Left kidney (tissue), 8 donors: ENCODE measurements at places on chromosomes 6 and 20. TPM values are rescaled to one million over a fixed set of nuclear protein-coding genes. Genes with fewer than 3 reads are reported as not detected.

DNA sequence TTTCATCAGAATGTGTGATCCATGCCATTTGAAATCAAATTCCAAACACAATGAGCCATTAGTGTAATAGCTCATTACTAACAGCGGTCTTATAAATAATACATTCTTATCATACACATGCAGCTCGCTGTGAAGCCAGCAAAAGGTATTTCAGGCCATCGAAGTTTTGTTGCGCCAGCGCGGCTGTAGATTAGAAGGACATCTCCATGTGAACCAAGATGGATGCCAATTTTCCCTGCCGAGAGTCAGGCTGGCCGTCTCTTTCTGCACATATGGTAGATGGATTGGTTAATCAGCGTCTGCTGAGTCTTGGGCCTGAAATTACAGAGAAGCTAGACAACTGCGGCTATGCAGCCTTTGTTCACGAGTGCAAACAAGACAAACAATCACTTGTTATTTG lies 44.1 kb downstream of the CFAP61 start:
- no peak for DNase-seq

DNA sequence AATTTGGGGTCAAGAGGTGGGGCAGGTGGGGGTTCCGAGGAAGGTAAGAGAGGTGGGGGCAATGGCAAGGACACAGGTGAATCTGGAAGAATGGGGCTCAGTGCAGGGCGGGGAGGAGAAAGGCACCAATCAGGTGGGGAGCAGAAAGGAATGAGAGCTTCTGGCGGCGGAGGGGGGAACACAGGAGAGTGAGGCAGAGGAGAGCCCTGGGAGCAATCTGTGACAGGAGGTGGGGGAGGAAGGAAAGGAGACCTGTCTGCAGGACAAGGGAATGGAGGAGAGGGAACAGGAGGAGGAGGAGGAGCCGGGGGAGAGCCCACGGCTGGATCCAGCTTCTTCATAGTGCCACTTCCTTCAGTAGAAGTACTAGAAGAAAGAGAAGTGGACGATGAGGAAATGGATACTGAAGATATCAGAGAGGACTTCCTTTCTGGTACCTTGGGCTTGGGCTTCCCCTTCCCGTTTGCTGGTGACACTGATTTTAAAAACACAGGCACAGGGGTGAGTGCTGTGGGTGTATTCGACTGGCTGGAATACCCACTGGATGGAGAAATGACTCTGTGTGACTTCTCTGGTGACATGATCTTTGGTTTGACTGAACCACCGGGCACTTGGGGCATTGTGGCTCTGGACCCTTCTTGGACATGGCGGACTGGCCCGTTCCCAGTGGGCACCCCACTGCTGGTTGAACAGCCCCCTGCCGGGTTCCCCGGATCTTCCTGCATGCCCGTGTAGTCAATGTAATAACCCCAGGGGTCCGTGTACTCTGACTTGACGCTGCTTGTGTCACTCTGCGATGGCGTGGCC lies 27.4 kb downstream of the HEBP2 start:
- DNase-seq: no peak

GRCh38 chr6:137903933-137904821 lies 37.1 kb downstream of the TNFAIP3 start:
- no peak for DNase-seq

DNA sequence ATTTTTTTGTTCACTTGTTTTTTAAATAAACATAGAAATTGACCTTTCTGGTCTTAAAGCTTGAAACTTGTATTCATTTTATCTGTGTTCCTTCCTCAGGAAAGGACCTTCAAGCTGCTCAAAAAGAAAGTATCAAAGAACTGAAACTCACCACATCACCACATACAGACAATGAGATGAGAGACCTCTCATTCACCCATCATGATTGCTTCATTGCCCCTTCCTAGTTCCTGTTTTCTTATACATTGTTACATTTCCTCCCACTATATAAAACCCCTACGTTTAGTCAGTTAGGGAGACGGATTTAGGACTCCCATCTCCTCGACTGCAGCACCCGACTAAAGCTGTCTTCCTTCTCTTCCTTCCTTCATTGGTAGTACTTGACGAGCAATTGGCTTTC lies 180.5 kb upstream of the OPRM1 start:
- no peak for DNase-seq

DNA sequence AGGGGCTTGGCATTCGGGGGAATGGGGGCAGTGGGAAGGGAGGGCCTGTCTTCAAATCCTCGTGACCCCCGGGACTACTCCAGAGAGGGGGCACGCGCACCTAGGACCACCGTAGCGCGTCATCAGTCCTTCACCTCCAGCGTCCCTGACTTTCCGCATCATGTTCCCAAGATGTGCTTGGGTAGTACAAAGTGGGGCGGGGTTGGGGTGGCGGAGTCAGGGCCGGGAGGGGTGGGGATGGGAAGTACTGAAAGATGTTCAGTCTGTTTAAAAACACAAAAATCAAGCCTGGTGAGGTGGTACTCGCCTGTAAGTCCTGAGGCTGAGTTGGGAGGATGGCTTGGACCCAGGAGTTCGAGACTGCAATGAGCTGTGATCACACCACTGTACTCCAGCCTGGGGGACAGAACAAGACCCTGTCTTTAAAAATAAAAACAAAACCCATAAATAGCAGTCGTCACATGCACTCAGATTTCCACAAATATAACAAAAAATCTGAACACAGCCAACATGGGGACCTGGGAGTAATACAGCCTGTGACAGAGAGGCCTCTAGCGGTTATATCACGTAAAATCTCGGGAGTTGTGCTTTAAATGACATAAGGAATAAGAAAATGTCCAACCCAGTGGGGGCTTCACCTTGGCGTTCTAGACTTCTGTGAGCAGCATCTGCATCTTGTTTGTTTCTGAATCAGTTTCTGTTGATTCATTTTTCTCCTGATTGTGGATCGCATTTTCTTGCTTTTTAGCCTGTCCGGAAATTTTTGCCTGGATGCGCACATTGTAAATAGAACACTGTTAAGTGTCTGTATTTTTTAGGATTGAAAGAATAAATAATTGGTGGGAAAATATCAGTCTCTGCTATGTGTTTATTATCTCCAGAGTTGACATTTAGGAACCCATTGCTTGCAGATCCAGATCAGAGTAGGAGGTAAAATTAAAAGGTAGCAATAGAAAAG lies 698 bp upstream of the LRP11 start:
- peak; percentile 71 for DNase-seq

- no peak for DNase-seq
Observed at GRCh38 chr6:142013287-142013686, 119.4 kb upstream of the GJE1 start.

- DNase-seq: no peak
Observed at GRCh38 chr6:111997853-111998208, 56.1 kb upstream of the CCN6 start.

DNA sequence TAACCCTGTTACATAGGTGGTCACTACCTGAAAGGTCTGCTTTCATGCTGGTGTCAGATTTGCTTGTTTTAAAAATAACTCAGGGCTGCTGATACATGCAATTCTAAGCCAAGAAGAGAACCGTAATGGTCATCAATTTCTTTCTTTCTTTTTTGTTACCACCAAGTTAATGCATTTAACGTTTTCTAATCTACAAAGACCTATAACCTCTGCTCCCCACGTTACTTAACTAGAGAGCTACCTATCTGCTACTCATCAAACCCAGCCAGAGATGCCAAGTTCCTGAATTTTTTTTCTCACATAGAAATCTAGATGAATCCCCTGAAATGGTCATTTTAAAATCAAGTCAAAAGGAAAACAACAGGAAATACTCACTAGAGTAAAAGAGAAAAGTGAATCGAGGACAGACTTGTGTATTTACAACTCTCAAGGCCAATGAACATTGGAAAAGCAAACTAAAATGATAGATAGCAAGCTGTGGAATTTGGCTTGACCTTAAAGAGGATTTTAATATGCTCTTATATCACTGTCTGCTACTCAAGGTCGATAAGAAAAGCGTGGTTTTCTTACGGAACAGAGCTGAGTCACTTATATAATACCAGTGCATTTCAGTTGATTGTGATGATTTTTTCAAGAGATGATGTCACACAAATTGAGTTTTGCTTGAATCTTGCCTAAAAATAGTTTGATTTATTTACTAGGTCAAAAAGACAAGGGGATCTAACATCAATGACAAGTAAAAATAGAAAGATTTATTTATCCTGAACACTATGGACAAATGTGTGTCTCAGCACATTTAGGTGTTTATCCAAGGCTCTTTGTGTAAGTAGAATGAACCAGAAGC lies 67.9 kb downstream of the SGK1 start:
- no peak for DNase-seq

DNA sequence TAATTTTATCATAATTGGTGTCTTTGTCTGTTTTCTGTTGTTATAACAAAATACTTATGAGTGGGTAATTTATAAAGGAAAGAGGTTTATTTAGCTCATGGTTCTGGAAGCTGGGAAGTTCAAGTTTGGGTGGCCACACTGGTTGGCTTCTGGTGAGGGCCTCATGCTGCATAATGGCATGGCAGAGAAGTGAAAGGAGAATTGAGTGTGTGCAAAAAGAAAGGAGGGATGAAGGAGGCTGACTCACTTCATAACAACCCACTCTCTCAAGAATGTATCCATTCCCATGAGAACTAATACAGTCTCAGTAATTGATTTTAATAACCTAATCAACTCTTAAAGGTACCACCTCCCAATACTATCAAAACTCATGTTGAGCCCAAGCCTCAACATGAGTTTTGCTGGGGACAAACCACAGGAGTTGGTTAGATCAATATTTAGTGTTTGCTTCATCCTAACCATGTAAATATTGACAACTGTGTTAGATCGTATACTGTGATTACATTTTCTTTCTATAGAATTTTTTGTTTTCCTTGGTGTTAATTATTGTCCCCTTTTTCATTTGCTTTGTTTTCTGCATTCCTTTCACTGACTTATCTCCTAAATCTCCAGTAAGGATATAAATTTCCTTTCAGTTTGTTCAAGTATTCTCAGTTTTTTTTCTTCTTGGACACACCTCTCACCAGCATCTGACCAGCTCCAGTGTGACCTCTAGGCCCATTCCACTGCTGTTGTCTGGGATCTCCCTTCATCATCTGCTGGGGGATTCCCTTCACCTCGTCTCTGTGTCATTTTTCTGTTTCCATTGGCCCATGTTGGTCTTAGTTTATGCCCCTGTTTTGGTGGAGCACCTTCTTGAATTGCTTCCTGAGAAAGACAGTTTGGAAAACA lies 54.8 kb upstream of the SCGN start:
- DNase-seq: no peak

GRCh38 chr20:45470937-45471336 lies 1.4 kb downstream of the WFDC2 start:
- DNase-seq: peak; percentile 28

DNA sequence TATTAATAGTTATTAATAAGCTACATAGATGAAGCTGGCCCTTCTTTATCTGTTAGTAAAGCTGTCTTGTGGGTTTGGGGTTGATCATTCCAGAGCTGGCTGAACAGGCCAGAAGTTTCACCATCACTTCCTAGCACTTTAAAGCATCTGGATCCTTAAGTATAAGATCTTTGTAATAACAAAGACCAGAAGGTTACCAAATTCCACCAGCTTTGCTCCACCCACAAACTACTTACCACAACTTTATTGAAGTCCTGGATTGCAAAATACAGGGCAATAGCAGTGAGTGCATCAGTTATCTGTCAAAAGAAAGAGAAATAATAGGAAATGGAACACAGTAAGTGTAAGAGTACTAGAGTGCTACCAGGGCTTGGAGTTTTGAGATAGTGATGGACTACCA lies 33.0 kb downstream of the PIGU start:
- DNase-seq: no peak

DNA sequence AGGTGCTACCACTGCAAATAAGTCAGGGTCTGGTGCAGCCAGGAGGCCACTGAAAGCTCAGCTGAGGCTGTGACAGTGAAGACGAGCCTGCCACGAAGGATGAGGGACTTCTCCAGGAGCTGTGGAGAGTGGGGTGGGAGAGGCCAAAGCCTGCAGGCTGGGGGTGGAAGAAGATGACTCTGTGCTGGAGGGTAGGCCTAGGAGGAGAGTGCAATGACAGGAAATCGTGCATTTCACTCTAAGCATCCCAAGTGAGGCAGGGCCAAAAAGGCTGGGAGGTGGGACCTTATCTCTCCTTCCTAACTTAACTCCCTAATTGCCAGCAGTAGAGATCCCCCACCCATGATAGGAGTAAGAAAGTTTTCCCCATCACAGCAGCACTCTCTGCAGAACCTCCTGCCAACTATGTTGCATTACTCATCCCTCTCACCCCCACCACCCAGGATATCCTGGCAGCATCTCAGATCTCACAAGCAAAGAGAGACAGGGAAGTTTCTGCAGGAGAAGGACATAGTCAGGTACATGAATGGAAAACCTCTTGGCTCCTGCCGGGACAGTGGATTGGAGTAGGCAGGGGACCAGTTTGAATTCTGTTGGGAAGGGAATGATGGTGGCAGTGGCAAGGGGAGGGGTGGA lies 466.2 kb downstream of the CDH26 start:
- DNase-seq: no peak

- DNase-seq: no peak
Observed at GRCh38 chr6:145544514-145544913, 190.8 kb downstream of the EPM2A start.

DNA sequence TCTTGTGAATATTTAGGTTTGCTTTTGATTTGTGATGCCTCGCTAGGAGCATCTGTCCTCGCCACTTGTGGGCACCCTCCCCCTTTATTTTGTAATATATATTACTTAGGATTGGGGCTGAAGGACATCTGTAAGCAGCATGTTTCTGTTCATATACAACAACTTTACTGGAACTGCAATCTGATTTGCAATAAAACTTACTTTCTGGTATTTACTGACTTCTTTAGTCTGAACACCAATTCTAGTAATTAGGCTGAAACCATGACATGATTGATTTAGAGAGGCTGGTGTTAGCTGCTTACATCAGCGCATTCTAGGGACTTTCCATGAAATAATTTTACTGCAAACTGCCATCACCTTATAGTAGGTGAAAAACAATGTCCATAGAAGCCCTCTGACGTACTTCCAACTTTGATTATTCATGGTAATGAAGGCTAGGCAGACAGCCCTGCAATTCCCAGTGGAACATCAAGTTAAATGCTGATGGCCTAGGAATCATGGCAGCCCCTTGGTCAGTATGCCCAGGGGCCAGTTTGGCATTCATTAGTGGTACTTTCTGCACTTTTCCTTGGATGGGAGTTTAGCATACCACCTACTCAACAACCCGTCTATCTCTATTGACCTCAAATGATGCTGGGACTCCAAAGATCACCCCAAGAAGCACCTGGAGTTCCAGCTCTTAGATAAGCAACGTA lies 132.9 kb upstream of the MCHR2 start:
- no peak for DNase-seq

- DNase-seq: no peak
Observed at GRCh38 chr6:106194949-106195921, 109.1 kb downstream of the PRDM1 start.

- no peak for DNase-seq
Observed at GRCh38 chr6:133590814-133591213, 298.1 kb upstream of the TCF21 start.

DNA sequence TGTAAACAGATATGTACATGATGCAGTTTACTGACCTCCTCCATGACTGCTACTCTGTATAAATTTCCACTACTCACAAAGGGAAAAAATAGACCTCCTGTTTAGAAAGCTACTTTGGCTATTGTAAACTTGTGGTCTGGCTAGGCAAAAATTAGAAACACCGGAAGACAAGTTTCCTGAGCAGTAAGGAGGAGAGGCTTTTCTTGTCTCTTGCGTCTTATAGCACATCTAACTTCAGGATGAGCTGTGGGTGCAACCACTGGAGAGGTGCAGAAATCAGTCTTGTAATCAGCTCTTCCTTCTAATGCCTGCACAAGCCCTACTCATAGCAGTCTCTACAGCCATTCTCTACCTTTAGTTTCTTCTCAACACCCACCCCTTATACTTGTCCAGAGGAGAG lies 296.5 kb upstream of the SLC35B3 start:
- no peak for DNase-seq

OOEP gene
- not detected for polyA plus RNA-seq

C6orf47 gene
- 18.2 TPM for polyA plus RNA-seq

IGF2R gene
- 77.3 TPM for polyA plus RNA-seq

ZBTB9 gene
- polyA plus RNA-seq: 16.4 TPM

RFX6 gene
- polyA plus RNA-seq: not detected
